HT1080 (cell line): ENCODE measurements at places on chromosomes 16 and 17. TPM values are rescaled to one million over a fixed set of nuclear protein-coding genes. Genes with fewer than 3 reads are reported as not detected.

SCARF1 gene
- 1.5 and 2.5 TPM in 2 replicates for total RNA-seq

HS3ST4 gene
- not detected in 2 replicates for total RNA-seq

DNA sequence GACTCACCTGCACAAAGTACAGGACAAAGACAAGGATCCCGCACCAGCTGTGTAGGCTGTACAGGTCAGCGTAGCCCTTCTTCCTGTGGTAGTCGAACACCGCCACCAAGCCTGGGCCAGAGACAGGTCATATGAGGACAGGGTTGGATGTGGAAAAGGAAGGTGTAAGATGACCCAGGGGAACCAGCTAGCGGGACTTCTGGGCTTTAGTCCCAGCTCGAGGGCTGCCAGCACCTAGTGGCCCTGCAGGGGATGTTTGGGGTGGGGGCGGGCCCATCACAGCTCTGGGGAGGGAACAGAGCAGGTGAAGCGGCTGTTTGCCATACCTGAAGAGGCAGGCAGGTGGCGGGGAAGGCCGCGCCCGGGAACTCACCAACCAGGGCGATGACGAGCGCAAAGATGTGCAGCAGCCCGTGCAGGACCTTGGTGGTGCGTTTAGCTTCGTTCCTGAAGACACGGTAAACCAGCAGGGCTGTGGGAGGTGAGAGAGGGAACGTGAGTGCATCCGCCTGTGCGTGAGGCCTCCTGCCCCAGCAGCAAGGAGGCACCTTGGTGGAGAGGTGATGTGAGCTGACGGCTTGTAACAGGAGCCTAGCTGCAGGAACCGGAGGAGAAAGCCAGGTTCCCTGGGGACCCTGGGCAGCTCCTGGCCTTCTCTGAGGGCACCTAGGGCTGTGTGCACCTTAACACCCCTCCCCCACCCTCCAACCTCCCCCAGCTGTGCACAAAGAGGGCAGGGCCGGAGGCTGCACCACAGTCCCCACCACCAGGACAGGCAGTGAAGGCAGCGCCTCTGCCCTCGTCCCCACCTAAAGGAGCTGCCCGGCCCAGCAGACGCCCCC, 10.2 kb downstream of the CYB561 start:
- no peak for DNase-seq

DNA sequence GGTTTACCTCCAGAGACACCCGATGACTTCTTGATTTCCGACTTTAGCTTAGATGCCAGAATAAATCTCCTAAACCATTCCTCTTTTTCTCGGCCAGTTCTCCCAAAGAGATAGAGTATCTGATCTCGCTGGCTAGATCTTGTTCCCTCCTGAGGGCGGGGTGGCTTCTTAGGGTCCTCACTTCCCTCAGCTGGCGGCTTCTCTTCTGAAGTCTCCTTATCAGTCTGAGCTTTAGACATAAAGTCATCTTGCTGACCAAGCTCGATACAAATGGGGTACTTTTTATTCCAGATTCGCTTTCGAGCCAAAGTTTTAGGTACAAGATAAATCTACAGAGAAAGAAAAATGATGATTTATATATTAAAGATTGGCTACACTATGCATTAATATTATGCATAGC, 63.6 kb upstream of the ERN1 start:
- no peak for DNase-seq

DNA sequence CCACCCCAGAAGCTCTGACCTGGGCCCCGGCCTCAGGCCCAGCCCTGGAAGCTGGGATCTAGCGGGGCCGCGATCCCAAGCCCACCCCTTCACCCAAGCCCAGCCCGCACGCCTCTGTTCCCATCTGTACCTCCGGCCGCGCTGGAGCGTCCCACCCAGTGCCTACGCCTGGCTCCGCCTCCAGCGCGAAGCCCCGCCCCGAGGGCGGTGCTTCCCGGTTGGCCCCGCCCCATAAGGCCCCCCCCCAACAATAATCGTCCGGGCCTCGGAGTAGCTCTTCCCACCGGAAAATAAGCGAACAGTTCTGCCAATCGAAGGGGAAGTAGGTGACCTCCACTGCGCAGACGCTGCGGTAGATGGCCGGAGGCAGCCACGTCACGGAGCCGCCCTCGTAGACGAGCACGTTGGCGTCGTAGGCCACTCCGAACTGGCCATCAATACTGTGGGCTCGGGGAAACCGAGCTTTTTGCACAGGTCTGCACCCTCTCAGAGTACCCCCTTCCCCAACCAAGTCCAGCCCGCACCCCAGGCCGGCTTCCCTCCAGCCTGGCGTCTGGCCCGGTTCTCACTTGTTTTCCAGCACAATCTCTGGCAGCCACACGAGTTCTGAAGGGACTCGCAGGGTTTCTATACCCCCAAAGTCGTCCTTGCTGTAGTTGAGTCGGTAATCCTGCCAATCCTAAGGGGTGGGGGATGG, 1.1 kb downstream of the CHRNE start:
- DNase-seq = no peak

- DNase-seq = no peak
Observed at GRCh38 chr16:67593288-67593687, 31.0 kb downstream of the CTCF start.

GRCh38 chr17:62859146-62859545, 51.0 kb upstream of the MARCHF10 start:
- peak; percentile 56 for DNase-seq

G6PC1 gene
- not detected in 2 replicates for total RNA-seq

ABCC6 gene
- not detected in 2 replicates for total RNA-seq

DNA sequence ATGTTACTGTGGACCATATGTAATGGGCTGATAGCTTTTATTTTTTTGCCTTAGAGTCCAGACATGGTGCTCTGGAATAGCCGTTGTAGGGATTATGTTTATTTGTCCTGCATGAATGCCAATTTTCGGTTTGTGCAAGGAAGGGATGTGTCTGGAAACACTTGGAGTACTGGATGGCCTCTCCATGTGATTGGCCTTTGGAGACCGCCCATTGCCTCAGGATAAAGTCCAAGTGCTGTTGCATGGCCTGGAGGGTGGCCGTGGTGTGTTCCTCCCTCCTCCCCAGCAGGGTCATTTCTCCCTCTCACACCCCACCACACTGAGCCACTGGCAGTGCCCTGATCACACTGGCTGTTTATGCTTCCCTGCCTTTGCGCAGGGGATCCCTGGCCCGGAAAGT, 93.9 kb downstream of the MSI2 start:
- no peak for DNase-seq

DNA sequence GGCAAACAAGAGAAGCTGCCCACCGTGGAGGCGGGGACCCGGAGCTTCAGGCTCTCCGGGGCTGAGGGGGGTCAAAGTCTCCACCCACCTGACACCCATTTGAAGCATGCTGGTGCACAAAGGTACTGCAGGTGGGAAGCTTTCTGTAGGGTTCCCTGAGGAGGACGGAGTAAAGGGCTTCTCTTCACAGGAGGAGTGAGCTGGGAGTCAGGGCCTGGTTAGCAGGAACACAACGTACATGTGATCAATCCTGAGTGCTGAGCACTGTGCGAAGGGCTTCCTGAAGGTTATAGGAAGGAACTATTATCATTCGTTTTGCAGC, 252.9 kb upstream of the RPL38 start:
- no peak for DNase-seq

ADAM11 gene
- total RNA-seq = 2.8 and 3.4 TPM in 2 replicates

GRCh38 chr16:22300427-22301071, 3.3 kb downstream of the POLR3E start:
- peak; percentile 36 for DNase-seq

DNA sequence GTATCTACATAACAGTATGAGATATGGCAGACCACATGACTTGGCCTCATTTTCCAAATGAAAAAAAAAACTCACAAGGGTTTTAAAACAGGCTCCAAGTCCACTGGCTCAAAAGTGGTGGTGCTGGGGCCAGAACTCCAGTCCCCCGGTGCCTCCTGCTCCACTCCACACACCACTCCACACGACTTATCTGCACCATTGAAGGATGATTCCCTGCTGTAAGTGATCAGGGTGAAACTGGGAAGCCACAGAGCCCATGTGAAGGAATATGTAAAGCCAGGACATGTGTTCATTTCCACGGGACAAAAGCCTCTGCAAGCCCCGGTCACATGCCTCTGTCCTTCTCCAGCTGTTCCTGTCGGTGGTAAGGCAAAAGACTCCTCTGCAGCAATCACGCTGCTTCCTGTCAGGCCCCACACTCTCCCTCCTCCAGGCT, 97.2 kb downstream of the ZNF18 start:
- no peak for DNase-seq
